ENCODE measurements at places on chromosomes 6 and 20.

- no peak for DNase-seq
Observed at GRCh38 chr6:155738602-155739105, 283.0 kb upstream of the NOX3 start.

DNA sequence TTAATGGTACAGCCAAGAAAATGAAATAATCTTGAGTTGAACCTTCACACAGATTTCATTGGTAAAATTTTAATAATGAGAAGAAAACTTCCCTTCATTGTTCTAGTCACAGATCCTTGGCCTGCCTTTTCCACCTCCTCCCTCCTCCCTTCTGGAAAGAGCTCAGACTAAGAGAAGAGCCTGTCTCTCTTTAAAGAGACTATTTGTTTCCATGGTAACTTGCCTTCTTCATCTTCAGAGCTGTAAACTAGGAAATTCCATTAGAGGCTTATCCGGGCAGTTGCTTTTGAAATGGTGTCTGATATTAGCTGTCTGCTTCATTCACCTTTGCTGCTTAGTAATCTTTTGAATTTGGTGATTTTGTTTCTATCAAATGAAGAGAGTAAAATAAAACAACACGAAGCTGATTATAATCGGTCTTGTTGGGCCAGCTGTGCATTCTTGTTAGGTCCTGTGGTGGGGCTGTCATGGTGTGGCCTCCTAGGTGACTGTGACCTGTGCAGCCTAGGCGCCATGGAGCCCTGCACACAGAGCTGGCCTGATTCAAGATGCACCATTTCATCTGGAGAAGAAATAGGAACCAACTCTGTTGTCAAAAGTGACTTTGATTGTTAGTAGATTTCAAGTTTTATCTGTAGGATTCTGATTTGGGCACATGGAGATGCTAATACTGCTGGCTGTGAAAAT is 96.7 kb downstream of the MAP3K7 start:
- no peak for DNase-seq

DNA sequence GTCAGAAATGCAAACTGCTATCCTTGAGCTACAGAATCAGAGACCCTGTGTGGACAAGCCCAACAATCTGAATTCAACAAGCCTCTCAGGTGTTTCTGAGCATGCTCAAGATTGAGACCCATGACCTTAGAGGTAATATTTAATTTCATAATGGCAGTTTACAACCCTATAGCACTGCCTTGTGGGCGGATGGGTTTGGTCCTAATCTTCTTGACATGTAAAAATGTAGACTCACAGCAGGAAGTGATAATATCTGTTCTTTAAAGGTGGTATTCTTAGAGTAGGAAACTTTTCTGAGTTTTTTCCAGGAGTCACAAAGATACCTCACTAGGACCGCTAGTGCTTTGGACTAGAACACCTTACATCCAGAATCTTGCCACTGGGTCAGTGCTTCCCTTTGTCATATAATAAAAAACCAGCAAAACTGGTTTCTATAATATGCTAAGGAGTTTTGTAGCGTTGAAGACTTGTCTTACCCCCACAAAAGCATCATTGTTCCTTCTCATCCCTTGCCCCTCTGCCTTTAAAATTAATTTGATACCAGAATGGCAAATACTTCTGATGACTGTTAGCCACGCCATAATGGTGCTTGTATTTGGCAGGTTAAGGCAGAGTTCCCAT is 52.6 kb downstream of the E2F3 start:
- DNase-seq = peak; percentile 40

DNA sequence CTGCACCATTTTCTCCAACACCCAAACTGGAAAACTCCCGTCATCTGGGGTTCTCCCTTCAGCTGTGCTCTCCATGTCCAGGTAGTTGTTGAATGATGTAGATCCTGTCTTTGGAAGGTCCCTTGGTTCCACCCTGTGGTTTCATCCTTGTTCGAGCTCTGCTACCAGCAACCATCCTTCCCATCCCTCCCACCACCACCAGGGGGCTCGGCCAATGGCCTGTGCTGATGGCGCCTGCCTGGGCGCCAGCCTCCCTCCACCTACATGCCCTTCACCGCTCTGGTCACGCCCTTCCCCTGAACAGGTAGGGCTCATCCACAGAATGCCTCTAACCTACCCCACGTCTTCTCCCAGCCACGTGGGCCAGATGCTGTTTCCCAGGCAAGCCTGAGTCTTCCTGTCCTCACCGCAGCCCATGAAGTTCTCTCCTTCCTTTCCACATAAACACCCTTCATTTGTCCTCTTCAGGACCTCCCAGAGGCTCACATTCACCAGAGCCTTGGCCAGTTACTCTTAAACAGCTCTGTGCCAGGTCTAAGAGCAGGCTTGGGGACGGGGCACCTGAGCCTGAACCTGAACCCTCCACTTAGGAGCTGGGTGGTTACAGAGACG is 75.1 kb upstream of the DUSP22 start:
- DNase-seq = no peak

DNA sequence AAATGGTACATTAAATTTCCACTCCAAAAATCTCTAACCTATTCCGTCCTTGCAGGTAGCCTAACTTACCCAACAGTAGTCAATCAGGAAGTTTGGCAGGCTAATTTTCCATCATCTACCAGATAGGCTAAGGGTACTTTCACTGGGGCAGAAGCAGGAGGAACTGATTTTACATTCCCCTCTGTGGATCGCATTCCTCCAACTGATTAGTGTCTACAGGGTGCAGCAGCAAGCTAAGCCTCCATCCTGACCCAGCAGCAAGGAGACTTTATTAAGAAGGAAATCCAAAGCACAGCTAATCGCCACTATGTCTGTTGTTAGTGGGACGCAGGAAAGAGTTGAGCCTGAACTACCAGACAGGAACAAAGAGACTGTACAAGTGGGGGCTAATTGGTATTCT is 143.2 kb upstream of the RUNX2 start:
- no peak for DNase-seq

GRCh38 chr20:57507477-57507876 is 17.5 kb downstream of the CTCFL start:
- no peak for DNase-seq
